ENCODE measurements at places on chromosomes 11 and 22. TPM values are rescaled to one million over a fixed set of nuclear protein-coding genes. Genes with fewer than 3 reads are reported as not detected.

The IL17REL gene
- total RNA-seq = not detected

The HDAC10 gene
- total RNA-seq = 24.9 TPM

GRCh38 chr11:106420686-106421085, 343.2 kb downstream of the AASDHPPT start:
- DNase-seq = no peak

GRCh38 chr11:128904656-128905344, 13.6 kb downstream of the KCNJ5 start:
- no peak for DNase-seq
